ENCODE measurements at places on chromosomes 3 and 15.

- no peak for DNase-seq
Observed at GRCh38 chr15:39511916-39512260, 69.0 kb upstream of the THBS1 start.

DNA sequence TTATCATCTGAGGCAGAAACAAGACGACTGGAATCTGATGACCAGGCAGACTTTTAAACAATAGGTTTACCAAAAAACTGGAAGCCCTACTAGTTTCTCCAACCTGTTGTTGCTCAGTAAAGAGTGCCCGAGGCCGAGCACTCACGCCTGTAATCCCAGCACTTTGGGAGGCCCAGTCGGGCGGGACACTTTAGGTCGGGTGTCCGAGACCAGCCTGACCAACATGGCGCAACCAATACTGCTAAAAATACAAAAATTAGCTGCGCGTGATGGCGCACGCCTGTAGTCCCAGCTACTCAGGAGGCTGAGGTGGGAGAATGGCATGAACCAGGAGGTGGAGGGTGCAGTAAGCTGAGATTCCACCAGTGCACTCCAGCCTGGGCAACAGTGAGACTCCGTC, 1.1 kb upstream of the WDR5B start:
- no peak for DNase-seq

- DNase-seq: no peak
Observed at GRCh38 chr3:34020726-34021680, 222.6 kb downstream of the PDCD6IP start.

DNA sequence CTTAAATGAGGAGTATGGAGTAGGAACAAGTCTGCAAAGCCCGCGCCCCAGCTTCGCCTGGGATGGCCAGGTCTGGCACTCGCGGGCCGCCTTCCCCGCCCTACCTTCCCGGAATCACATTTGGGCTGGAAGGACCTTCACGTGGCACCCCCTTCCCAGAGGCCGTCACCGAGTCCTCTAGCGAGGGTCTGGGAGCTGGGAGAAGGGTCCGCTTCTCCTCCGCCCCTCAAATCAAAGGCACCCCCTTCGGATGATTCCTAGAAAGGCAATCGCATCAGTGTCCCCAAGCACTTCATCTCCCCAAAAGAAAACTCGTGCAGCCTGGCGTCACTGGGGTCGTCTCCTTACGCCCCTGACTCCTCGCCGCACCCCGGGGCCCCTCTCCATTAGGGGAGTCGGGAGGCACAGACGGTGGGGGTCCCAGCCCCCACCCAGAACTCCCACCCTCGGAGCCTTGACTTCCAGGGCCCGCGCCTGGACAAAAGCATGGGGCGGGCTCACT, 380 bp downstream of the MYLK start:
- no peak for DNase-seq

- no peak for DNase-seq
Observed at GRCh38 chr3:176415661-176416295, 781.5 kb downstream of the TBL1XR1 start.

DNA sequence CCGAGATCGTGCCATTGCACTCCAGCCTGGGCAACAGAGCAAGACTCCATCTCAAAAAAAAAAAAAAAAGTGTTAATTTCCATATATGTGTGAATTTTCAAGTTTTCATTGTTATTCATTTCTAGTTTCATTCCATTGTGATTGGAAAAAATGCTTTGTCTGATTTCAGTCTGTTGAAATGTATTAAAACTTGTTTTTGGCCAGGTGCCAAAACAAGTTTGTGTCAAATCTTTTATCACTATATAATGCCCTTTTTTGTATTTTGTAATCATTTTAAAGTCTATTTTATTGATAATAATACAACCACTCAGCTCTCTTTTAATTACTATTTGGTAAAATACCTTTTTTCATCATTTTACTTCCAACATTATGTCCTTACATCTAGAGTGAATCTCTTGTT, 42.5 kb downstream of the TFRC start:
- no peak for DNase-seq

DNA sequence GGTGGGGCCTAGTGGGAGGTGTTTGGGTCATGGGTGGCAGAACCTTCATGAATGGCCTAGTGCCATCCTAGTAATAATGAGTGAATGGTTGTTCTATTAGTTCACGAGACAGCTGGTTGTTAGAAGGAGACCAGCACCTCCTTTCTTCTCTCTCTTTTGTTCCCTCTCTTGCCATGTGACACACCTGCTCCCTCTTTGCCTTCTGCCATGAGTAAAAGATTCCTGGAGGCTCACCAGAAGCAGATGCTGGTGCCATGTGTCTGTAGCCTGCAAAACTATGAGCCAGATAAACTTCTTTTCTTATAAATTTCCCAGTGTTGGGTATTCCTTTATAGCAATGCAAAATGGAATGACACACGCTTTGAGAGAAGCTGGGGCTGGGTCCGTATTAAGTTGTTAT, 89.0 kb upstream of the SLC4A7 start:
- no peak for DNase-seq

DNA sequence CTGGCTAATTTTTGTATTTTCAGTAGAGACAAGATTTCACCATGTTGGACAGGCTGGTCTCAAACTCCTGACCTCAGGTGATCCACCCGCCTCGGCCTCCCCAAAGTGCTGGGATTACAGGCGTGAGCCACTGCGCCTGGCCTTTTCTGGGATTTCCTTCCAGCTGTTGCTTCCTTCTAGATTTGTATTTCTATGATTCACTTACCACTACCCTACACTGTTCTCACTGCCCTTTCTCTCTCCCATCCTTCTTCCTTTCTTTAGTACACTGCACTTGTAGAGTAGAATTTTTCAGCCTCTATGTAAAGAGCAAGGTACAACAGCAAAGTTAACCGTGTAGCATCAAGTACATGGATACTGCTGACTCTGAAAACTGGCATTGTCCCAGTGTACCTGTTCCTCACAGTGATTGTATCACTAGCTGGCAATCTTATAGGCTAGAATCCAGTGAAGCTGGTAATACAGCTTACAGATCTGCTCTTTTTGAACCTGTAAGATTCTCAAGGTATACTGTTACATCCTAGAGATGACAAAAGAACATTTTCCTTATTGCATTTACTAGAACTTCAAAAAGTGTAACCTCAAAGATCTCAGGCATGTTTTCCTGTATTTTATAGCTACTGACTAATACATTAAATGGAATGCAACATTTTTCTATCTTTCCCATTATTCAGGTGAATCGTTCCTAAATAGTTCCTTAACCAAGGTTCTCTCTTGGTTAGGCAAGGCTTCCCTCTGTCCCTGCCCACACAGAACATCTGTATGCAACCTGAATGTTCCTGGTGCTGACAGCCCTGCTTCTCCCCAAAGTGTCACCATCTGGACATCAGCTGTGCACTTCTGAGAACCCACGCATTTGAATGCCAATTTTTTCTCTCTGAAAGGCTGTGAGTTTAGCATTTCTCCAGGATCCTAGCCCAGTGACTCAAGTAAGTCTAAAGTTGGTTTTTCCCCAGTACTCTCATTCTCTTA, 74.1 kb upstream of the RAP2B start:
- no peak for DNase-seq

GRCh38 chr3:184601576-184602371, 40.2 kb downstream of the EPHB3 start:
- no peak for DNase-seq

DNA sequence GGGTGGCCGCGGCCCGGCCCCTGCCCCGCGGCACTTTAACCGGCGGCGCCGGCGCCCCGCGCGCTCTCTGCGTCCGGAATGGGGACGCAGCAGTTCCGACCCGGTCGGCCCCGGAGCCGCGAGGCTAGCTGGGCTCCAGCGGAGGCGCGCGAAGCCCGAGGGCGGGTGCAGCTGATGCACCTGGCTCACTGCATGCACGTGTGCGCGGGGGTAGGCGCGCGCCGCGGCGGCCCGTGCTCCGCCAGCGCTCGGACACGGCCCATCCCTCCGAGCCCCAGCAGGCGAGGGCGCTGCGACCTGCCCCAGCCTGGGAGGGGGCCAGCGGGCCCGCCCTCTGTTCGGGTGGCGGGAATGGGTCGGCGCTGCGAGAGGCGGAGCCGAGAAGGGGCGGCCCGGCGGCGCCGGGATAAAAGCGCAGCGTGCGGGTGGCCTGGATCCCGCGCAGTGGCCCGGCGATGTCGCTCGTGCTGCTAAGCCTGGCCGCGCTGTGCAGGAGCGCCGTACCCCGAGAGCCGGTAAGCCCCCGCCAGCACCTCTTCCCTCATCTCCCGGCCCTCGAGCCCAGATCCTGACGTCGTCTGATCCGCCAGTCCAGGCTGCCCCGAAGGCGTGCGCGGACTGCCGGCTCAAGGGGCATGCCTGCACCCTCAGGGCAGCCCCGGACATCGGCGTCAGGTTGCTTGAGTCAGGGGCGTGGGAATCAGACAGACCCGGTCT, at the start of the genes CHDH and IL17RB:
TSS of gene CHDH (minus strand) at position 286 of the 717 bp plus-strand sequence. CDS start 22,411 bp downstream, outside the sequence.
TSS of gene IL17RB (plus strand) at position 435 of the 717 bp plus-strand sequence. CDS start at position 456, 21 bp downstream.
- peak; percentile 96 for DNase-seq

GRCh38 chr3:104596551-104596950, 770.2 kb upstream of the ALCAM start:
- DNase-seq: no peak

DNA sequence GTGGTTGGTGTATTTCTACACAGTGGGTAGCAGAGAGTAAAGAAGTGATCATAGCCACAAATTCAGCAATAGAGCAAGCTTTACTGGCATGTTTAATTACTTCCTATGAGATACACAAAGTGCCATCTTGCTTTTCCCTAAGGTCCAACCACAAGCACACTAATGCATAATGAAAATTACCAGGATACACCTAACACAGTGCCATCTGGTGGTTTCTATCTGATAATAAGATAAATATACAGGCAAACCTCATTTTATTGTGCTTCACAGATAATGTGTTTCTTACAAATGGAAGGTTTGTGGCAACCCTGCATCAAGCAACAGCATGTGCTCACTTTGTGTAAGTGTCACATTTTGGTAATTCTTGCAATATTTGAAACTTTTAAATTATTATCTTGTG, 223.0 kb downstream of the NSUN3 start:
- DNase-seq: no peak

- DNase-seq: no peak
Observed at GRCh38 chr3:158354713-158355112, 216.3 kb upstream of the MLF1 start.

GRCh38 chr3:31161889-31162288, 267.4 kb upstream of the GADL1 start:
- DNase-seq: no peak

GRCh38 chr3:87318617-87319021, 42.2 kb upstream of the POU1F1 start:
- no peak for DNase-seq

GRCh38 chr3:36991923-36992805, 767 bp downstream of the EPM2AIP1 start:
- peak; percentile 49 for DNase-seq

GRCh38 chr15:100471933-100472332, 56.8 kb downstream of the CERS3 start:
- no peak for DNase-seq

DNA sequence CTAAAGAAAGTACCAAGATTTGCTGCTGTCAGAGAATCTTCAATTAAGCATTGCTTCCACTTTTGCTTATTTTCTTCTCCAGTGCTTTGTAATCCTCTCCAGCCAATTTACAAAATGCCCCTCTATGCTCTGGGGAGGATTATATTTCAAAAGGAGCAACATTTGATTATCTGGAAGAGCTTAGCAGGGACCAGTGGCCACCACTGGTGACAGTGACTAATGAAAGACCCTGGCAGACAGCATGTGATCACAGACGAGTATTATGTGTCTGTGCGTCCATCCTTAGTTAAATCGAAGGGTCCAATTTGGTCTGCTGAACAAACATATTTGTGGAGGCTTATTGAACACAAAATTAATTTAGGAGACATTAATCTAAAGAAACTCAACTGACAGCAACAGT, 152.6 kb downstream of the ZNF621 start:
- DNase-seq: no peak

- peak; percentile 74 for DNase-seq
Observed at GRCh38 chr3:24521420-24522145, 26.9 kb upstream of the THRB start.

- no peak for DNase-seq
Observed at GRCh38 chr3:175948041-175948440, 1088.9 kb downstream of the NAALADL2 start.

- no peak for DNase-seq
Observed at GRCh38 chr15:98422130-98422478, 226.2 kb upstream of the IGF1R start.

All from left lobe of liver (tissue), 2 donors.